Caudate nucleus (tissue), 63 donors: ENCODE measurements at places on chromosomes 3 and 15.
A peak's percentile ranks its signal among the peaks of the same experiment; 100 is the strongest.

DNA sequence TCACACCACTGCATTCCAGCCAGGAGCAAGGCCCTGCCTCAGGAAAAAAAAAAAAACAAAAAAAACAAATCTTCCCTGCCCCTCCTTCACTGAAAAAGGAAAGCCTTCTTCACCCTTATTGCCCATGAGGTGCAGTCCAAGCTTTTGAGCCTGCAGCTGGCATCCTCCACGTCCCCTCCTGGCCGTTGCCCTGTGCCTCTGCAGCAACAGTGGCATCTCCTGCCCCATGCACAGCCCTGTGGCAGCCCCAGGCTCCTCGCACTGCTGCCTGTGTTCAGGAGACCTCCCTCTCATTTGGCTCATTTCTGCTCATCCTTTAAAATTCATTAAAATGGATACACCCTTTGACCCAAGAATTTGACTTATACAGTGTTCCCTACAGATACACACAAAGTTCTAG lies 72.7 kb upstream of the PLXNA1 start:
- no peak for DNase-seq

DNA sequence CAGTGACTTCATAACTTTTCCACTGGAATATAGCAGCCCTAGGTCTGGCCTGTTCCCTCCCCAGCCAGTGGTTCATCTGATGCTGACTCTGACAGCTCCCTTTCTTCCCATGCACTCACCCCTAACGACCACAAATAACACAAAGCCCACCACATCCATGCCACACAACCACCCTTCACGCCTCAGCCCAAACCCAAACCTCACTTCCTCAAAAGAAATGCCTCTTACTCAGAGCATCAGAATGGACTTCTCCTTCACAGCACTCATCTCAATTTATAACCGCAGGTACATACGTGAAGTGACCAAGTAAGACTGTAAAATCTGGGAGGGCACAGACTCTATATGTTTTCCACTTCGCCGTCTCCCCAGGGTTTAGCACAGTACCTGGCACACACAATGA lies 1.1 kb downstream of the RBSN start:
- no peak for DNase-seq

- DNase-seq = no peak
Measured at GRCh38 chr15:66850078-66850991, 148.3 kb downstream of the SMAD6 start.

DNA sequence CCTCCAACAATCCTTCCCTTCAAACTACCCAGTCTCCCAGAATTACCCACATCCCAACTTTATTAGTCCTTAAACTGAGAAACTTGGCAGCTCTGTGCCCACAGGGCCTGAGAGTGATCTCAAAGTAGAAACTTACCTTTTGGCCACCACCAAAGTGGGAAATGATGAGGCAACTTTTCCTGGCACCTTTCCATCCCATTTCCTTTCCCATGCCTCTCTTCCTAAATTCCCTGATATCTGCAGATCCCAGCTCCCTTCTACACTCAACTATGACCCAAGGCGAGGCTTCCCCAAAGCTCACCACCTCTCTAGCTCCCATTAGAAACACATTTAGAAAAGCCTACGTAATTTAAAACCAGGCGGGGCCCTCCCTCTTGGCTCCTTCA lies 271.9 kb downstream of the FOXP1 start:
- DNase-seq = no peak

DNA sequence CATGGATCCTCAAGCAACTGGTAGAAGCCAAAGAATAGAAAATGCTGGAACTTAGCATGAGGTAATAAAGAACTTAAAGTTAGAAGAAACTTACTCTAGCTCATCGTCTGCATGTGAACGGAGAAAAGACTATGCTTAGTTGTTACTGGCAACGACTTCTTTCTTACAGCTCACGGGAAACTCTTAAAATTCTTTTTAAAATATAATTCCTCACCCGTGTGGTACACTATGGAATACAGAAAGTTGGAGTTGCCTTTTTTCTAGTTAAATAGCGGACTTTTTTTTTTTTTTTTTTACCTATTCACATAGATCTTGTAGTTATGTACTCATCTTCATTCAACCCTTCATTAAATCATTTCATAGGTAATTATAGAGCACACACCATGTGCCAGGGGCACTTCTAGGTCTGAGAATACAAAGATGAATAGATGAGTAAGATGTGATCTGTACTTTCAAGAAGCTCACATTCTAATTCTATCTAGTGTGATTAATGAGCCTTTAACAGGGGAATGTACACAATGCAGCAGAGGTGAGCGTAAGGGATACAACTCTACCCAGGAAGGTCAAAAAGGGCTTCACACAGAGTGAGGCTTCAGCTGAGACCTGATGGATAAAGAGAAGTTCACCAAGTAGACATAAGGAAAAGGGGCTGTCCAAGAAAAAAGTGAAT lies 18.4 kb upstream of the KCNMB2 start:
- DNase-seq = no peak

DNA sequence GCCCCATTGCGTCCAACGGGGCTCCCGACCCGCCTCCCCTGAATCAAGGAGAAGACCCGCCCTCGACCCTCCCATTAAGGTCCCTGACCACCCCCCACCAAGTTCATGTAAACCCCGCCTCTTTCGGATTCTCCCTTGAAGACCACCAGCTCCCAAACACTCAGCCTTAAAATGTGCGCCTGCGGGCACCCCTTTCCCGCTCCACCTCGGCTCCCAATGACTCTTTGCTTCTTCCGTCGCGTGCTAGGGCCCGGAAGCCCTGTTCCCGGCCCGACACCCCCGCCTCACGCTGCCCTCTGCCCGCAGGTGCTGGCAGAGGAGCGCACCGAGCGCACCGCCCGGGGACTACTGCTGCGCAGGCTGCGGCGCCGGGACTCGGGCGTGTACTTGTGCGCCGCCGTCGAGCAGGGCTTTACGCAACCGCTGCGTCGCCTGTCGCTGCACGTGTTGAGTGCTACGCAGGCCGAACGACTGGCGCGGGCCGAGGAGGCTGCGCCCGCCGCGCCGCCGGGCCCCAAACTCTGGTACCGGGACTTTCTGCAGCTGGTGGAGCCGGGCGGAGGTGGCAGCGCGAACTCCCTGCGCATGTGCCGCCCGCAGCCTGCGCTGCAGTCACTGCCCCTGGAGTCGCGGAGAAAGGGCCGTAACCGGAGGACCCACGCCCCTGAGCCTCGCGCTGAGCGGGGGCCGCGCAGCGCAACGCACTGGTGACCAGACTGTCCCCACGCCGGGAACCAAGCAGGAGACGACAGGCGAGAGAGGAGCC lies 2.7 kb upstream of the LSMEM2 start:
- DNase-seq = no peak

- DNase-seq = no peak
Measured at GRCh38 chr3:13348661-13349396, 71.3 kb downstream of the NUP210 start.

- peak; percentile 60 for DNase-seq
Measured at GRCh38 chr15:70264014-70264582, 166.4 kb upstream of the TLE3 start.

- DNase-seq = no peak
Measured at GRCh38 chr15:91209318-91209717, 109.3 kb downstream of the SV2B start.

- no peak for DNase-seq
Measured at GRCh38 chr15:95929232-95929846, 401.2 kb upstream of the NR2F2 start.

- no peak for DNase-seq
Measured at GRCh38 chr3:184593220-184593927, 31.8 kb downstream of the EPHB3 start.

- no peak for DNase-seq
Measured at GRCh38 chr3:178022599-178022998, 513.6 kb upstream of the KCNMB2 start.

DNA sequence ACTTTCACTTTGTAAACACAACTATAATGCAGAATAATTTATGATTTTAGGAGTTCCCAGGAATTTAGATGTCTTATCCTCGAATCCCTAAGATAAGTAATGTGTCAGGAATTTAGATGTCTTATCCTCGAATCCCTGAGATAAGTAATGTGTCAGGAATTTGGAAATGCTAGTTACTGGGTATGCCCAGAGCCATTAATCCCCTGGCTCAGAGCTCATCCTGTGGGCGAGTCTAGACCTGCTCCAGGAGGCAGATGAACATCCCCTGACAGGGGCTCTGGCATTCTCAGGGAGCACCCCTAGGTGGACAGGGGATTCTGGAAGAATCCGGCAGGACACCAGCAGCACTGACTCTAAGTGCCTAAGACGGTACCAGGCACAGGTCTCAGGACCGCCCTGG lies 163.3 kb downstream of the ARRDC4 start:
- DNase-seq = no peak

DNA sequence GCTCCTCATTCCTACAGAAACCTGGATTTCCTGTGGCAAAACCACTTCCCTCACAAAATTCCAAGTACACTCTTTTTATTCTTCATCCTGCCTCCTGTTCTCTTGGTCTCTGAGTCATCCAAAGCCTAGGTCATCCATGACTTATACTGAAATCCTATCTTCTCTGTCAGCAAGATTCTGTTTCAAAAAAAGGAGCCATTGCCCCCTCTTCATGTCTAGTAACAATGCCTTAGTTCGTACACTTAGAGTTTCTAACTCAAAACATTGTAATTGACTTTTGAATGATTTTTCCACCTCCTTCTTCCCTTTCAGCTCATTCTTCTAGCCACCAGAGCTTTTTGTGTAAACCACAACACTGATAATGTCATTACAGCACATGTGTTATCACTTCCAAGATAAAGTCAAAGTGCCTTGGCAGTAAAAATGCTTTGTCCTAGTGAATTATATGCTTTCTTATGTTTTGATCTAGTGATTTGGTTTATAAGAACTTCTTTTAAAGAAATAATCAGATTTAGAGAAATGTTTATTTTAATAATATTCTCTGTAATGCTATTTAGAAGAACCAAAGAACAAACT lies 256.5 kb upstream of the NECTIN3 start:
- no peak for DNase-seq

- no peak for DNase-seq
Measured at GRCh38 chr15:69876064-69876940, 221.4 kb downstream of the TLE3 start.
